ENCODE measurements at places on chromosomes 7 and 10. TPM values are rescaled to one million over a fixed set of nuclear protein-coding genes. Genes with fewer than 3 reads are reported as not detected.

The TEX47 gene
- total RNA-seq, result not detected

The HILPDA gene
- 2.3 TPM for total RNA-seq

The ATP6V0E2 gene
- total RNA-seq, result 34.9 TPM

The SPDYE2 gene
- not detected for total RNA-seq

The ZSCAN25 gene
- 27.8 TPM for total RNA-seq

The CTAGE6 gene
- 0.16 TPM for total RNA-seq

The PNLIPRP3 gene
- total RNA-seq, result not detected

The HNRNPH3 gene
- total RNA-seq, result 132 TPM

The DENND2A gene
- 0.12 TPM for total RNA-seq

The PANK1 gene
- total RNA-seq, result 2.2 TPM

The C7orf57 gene
- 0.85 TPM for total RNA-seq

The AASS gene
- total RNA-seq, result 2.4 TPM

The STEAP2 gene
- not detected for total RNA-seq
